ENCODE measurements at places on chromosomes 3 and 15. TPM values are rescaled to one million over a fixed set of nuclear protein-coding genes. Genes with fewer than 3 reads are reported as not detected.

CHRM5 gene
- not detected for total RNA-seq

TF gene
- total RNA-seq, result 2.8 TPM

RYR3 gene
- 24.0 TPM for total RNA-seq

PCOLCE2 gene
- total RNA-seq, result 1.5 TPM

DNA sequence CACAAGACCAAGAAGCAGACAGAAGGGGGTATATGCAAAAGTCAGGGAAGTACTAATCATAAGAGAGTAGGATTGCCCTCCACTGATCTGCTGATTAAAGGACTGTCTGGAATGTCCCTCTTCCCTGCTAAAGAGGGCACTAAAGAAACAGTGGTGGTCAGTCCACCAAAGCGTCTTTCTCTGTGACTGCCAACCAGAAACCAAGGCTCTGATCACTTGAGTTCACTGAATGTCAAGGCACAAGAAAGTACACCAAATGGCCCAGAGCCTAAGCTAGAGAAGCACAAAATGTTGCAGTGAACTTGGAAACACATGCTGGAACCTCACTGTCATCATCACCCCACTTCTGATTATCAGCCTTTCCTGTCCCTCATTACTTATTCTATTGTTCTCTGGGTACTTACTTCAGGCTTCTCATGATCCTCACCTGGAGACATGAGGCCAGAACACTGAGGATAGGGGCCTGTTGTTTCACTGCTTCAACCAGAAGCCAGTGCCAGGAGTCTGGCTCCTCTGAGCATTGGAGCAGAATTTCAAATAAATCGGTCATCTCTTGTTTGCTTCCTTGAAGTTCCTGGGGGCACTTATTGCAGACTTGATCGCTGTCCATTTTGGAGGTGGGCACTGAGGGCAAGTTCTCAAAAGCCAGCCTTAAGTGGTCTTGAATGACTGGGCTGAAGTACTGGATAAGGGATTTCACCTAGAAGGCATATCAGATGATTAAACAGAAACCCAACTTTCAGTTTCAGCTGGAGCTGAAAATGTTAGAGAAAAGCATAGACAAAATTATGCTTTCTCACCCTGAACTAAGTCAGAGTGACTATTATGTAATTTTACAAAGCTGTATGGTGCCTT is 58.9 kb downstream of the EIF3J start:
- no peak overlapping the region for H3K27ac ChIP-seq
- peaks cover 4% of the 10 kb centered on the region for H3K36me3 ChIP-seq
- no peak overlapping the region for H3K4me3 ChIP-seq
- no peak for DNase-seq
- H3K27me3 ChIP-seq, result no peaks in the 10 kb centered on the region

DNA sequence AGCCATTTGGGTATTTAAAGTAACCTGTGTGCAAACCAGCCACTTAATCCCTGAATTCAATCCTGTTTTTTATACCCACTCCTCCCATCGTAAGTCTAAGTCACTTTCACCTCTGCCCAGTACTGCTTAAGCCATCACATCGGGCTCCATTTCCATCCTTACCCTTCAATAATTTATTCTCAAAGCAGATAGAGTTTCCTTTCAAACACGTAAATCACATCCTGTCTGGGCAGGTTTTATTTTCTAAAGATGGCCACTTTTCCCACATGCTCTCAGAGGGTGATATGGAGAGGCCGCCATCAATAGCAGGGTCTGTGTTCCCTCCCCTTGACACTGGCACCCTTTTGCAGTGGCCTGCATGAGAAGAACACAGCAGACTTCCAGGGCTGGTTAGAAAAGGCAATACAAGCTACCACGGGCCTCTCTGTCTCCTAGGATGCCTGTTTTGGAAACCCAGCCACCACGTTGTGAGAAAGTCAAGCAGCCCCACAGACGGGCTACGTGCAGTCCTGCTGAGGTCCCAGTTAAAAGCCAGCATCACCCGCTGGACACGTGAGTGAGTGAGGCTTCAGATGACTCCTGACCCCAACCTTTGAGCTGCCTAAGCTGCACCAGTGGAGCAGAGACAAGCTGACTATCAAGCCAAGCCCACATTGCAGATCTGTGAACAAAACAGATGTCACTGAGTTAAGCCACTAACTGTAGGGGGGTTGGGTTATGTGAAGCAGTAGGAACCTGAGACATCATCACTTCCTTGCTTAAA is 241.8 kb upstream of the SLCO3A1 start:
- no peaks in the 10 kb centered on the region for H3K36me3 ChIP-seq
- no peak for DNase-seq
- no peak overlapping the region for H3K4me3 ChIP-seq
- peaks cover 4% of the 10 kb centered on the region for H3K27me3 ChIP-seq

- no peaks in the 10 kb centered on the region for H3K4me1 ChIP-seq
- H3K27ac ChIP-seq, result no peak overlapping the region
- no peak for DNase-seq
- H3K36me3 ChIP-seq, result no peaks in the 10 kb centered on the region
- H3K27me3 ChIP-seq, result no peaks in the 10 kb centered on the region
Observed at GRCh38 chr3:30161375-30161774, 445.0 kb upstream of the TGFBR2 start.

GRCh38 chr15:80730926-80731325 is 35.8 kb downstream of the ABHD17C start:
- no peaks in the 10 kb centered on the region for H3K36me3 ChIP-seq
- no peak overlapping the region for H3K27ac ChIP-seq
- no peak for DNase-seq
- no peaks in the 10 kb centered on the region for H3K27me3 ChIP-seq
- H3K4me3 ChIP-seq, result no peak overlapping the region

DNA sequence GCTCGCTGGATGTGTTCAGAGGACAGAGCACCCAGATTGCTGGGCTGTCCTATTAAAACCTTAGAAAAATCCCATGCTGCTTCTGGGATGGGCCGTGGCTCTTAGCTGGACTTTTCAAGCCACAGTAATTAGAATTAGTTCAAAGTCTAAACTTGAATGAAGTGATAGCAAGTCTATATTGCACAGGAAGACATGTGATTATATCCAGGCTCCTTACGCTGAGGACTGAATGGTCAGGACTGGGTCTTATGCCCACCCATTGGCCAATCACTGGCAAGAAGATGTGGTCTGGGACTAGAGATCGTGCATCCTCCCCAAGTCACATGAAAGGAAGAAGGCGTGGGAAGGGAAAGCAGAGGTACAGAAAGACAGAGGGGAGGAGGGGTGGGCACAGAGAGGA is 227.6 kb downstream of the FAM43A start:
- no peak for DNase-seq
- no peaks in the 10 kb centered on the region for H3K36me3 ChIP-seq

- H3K27ac ChIP-seq, result no peak overlapping the region
- no peaks in the 10 kb centered on the region for H3K36me3 ChIP-seq
- H3K4me1 ChIP-seq, result no peaks in the 10 kb centered on the region
- no peak overlapping the region for H3K4me3 ChIP-seq
- no peak for DNase-seq
- no peaks in the 10 kb centered on the region for H3K27me3 ChIP-seq
Observed at GRCh38 chr3:131716007-131716406, 213.2 kb upstream of the MRPL3 start.

GRCh38 chr15:27323801-27324200 is 352.8 kb downstream of the GABRG3 start:
- H3K4me1 ChIP-seq, result no peaks in the 10 kb centered on the region
- no peaks in the 10 kb centered on the region for H3K27me3 ChIP-seq

DNA sequence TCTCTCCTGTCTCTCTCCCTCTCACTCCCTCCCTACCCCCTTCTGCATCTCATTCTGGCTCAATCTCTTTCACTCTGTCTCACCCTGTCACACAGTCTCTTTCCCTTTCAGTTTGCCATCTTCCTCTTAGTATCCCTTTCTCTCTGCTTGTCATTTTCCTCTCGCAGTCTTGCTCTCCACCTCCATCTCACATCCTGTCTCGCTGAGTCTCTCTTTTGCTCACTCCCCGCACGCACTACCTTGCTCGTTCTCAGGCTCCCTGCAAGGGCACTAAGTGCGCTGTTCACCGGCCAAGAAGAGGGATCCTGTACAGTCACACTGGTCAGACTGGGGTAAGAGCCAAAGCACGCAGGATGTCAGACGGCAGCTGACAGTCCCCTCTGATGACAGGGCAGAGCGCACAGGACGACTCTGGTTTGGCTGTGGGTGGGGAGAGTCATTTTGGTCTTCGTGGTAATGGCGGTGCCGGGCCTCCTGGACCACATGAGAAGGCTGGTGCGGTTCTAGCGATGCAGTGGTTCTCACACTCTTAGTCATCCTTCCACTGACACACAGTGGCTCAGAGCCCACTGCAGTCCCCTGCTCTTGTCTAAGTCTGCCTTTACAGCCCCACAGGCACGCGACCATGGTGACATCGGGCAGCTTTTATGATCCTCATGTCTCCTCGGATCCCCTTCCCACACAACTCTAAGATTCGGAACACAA is 356.8 kb downstream of the FOXP1 start:
- DNase-seq, result peak; percentile 70
- peaks cover 12% of the 10 kb centered on the region for H3K4me1 ChIP-seq
- H3K4me3 ChIP-seq, result peak overlapping the region; percentile 43
- peak overlapping the region; percentile 72 for H3K27ac ChIP-seq
- no peaks in the 10 kb centered on the region for H3K27me3 ChIP-seq
- H3K36me3 ChIP-seq, result no peaks in the 10 kb centered on the region

- peak; percentile 35 for DNase-seq
- H3K4me3 ChIP-seq, result no peak overlapping the region
- H3K27me3 ChIP-seq, result no peaks in the 10 kb centered on the region
- H3K4me1 ChIP-seq, result no peaks in the 10 kb centered on the region
- H3K27ac ChIP-seq, result no peak overlapping the region
Observed at GRCh38 chr3:140250945-140251344, 316.0 kb downstream of the CLSTN2 start.

DNA sequence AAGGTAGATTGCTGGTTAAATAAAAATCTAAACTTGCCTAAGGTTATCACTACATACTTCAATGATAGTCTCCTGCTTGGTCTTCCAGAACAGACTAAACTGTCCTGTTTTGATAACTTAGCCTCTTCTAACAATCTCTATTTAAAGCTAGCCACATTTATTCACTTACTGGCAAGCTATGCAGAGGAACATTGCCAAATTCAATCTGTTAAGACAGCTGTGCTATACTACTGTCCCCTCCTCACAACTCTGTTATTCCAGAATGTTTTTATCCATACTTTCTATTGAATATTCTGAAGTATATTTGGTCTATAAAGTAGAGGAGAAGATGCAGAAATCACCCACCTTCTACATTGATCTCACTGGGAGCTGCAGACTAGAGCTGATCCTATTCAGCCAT is 594.0 kb upstream of the CCDC54 start:
- H3K4me3 ChIP-seq, result no peak overlapping the region
- H3K27me3 ChIP-seq, result no peaks in the 10 kb centered on the region
- no peaks in the 10 kb centered on the region for H3K36me3 ChIP-seq
- DNase-seq, result no peak
- H3K27ac ChIP-seq, result no peak overlapping the region

DNA sequence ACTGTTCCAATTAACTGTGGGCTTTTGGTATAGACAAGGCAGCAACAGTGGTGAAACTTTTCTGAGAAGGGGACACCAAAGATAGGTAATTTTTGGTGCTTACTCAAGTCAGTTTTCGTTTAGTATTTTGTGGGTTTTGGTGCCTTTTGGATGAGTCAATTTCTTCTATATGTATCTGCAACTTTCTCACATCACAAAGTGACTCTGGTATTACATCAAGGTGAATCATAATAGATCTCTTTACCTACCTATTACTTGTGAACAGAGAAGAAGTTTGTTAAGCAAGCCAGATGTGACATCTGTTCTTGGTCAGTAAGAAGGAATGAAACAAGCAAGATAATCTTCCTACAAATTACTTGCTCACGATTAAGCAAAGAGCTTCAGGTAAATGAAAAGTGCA is 732.4 kb upstream of the DPPA4 start:
- no peaks in the 10 kb centered on the region for H3K27me3 ChIP-seq
- H3K36me3 ChIP-seq, result no peaks in the 10 kb centered on the region
- H3K4me1 ChIP-seq, result no peaks in the 10 kb centered on the region
- H3K4me3 ChIP-seq, result no peak overlapping the region

GRCh38 chr3:49173116-49173791 is 1.9 kb downstream of the KLHDC8B start:
- H3K27ac ChIP-seq, result peak overlapping the region; percentile 89
- H3K36me3 ChIP-seq, result peaks cover 30% of the 10 kb centered on the region
- peak; percentile 42 for DNase-seq
- no peaks in the 10 kb centered on the region for H3K27me3 ChIP-seq
- peak overlapping the region; percentile 88 for H3K4me3 ChIP-seq
- peaks cover 27% of the 10 kb centered on the region for H3K4me1 ChIP-seq

DNA sequence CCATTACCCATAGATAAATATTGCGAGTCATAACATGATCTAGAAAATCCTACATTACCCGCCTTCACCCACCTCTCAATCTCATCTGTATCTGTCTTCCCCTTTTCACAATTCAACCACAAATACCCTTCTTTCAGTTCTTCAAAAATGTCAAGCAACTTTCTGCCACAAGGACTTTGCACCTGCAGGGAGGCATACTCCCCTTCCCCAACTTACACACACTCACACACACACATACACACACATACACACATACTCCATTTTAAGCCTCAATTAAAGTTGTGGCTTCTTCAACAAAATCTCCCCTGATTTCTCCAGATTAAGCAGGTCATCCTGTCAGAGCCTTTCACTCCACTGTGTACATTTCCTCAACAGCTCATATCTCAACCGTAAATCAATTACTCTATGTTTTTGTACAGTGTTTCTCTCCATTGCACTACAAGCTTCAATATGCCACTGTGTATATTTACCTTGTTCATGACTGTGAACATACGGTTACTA is 33.1 kb upstream of the CCDC50 start:
- H3K4me3 ChIP-seq, result no peak overlapping the region
- no peak overlapping the region for H3K27ac ChIP-seq
- no peaks in the 10 kb centered on the region for H3K4me1 ChIP-seq
- DNase-seq, result no peak

DNA sequence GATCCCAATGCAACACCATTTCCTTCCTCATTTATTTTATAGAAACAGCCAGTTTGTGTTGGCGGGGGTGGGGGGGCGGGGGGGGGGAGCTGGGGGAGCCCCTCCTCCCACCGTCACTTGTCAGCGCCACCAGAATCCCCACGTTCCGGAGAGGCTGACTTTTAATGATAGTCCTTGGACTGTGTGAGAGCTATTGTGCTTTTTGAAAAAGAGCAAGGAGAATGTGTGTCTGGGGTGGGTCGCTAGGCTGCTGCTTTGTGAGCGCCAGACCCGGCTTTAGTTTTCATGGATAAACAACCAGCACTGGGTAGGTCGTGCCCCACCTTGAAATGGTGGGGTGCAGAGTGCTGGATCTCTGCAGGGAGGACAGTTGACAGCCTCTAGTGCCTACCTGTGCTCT is 135.0 kb upstream of the ONECUT1 start:
- H3K4me3 ChIP-seq, result no peak overlapping the region
- no peaks in the 10 kb centered on the region for H3K4me1 ChIP-seq
- H3K36me3 ChIP-seq, result no peaks in the 10 kb centered on the region
- DNase-seq, result no peak
- H3K27ac ChIP-seq, result no peak overlapping the region
- no peaks in the 10 kb centered on the region for H3K27me3 ChIP-seq
